ENCODE measurements at places on chromosomes 4 and X. TPM values are rescaled to one million over a fixed set of nuclear protein-coding genes. Genes with fewer than 3 reads are reported as not detected.

The ITGB1BP2 gene
- 4.9 TPM for total RNA-seq

The ELOVL6 gene
- total RNA-seq = 9.2 TPM

The CT83 gene
- total RNA-seq = not detected

The LIMCH1 gene
- total RNA-seq = 27.4 TPM

The FSTL5 gene
- 0.07 TPM for total RNA-seq

The TCEAL2 gene
- not detected for total RNA-seq

The PCDH18 gene
- total RNA-seq = 0.27 TPM

Data from thoracic aorta endothelial cell (primary cell).